ENCODE measurements at places on chromosomes 2 and 18.

- DNase-seq, result no peak
Measured at GRCh38 chr2:60925994-60926740, 44.8 kb downstream of the REL start.

- DNase-seq, result no peak
Measured at GRCh38 chr18:41870817-41871216, 84.2 kb upstream of the PIK3C3 start.

- DNase-seq, result no peak
Measured at GRCh38 chr2:23506531-23507266, 121.7 kb downstream of the KLHL29 start.

DNA sequence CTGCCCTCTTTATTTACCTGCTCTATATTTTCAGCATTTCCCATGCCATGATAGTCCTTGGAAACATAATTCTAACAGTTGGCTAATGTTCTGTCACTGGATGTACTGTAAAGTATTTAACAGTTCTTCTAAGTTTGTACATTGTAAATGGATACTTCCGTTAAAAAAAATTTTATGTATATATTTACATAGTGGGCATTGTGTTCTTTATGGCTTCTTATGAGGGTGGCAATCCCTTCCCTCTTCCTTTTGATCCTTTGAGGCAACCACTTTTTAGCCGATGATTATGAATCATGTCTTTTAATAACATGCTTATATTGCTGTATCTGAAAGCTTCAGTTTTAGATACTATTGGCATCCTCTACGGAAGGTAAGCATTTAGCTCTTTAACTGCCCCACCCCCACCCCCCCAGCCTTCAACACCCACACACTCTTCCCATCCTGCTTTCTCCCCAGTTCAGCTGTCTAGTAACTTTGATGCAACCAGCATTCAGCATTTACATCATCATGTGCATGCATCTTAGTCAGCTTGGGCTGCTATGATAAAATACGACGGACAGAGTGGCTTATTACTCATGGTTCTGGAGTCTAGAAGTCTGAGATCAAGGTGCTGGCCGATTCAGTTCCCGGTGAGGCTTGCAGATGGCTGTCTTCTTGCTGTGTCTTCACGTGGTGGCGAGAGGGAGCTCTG, 21.0 kb upstream of the EDAR start:
- no peak for DNase-seq

- DNase-seq, result no peak
Measured at GRCh38 chr2:66212749-66213148, 222.2 kb upstream of the MEIS1 start.

DNA sequence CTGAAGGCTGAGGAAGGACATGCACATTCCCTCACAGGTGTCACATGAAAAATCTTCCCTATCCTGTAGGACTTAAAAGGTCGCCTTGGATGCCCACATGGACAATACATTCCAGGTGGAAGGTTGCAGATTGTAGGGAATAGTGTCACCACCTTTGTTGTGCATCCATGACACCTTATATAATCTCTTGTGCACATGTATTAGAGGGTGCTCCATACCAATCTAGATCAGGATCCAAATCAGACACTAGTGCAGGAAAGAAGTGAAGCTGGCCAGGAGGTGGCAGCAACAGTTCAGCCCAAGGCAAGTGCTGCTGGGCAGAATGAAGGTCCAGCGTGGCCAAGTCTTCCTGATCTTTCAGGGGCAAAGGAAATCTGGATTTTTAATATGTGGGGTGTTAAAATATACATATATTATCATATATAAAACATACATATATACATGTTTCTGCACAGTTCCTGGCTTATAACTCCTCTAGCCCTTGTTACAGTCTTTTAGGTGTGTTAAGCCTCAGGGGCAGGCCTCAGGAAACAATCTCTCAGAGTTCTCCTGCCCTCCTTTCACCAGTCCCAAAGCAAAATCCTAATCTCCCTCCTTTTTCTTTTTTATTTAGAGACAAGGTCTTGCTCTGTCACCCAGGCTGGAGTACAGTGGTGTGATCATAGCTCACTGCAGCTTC, 16.6 kb downstream of the NIF3L1 start:
- peak; percentile 35 for DNase-seq

GRCh38 chr2:169664978-169665930, 29.0 kb downstream of the CFAP210 start:
- no peak for DNase-seq

Measured in Jurkat, Clone E6-1 (cell line).